ENCODE measurements at places on chromosomes 16 and 17.

DNA sequence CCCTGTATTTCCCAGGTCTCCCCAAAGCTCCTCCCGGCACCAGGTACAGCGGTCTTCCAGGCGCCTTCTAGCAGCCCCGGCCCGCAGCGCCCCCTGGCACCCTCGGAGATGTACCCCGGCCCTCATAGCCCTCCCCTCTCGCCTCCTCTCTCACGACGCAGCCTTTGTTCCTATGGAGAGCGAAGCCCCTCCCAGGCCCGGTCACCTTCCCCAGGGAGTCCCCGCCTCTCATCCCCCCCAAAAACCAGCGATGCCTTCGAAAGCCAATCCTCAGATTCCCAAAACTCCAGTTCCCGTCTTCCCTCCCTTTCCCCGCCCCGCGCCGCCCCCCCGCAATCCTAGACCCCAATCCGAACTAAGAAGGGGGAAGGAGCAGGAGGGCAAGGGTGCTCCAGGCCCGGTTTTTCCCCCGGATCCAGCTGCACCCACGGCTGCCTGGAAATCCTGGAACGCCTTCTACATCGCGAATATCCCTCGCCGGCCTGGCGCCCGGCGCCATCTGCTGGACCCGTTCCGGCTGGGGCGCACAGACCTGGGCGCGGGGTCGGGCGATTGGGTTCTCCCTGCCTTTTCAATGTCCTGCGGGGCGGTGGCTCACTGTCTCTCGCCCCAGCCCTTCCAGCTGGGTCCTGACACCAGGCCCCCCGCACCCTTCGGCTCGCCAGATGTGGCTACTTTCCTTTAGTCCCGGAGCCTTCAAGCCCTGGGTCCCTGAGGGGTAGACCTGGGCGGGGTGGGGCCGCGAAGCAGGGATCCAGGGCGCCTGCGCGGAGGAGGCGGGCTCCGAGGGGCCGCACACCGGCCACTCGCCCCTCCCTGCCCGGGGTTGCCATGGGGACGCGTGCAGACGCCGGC, at the start of gene DNAH2:
Gene DNAH2 (plus strand): TSS at position 844 of the 855 bp plus-strand sequence. CDS start 1,991 bp downstream, outside the sequence.
- peak; percentile 70 for DNase-seq

DNA sequence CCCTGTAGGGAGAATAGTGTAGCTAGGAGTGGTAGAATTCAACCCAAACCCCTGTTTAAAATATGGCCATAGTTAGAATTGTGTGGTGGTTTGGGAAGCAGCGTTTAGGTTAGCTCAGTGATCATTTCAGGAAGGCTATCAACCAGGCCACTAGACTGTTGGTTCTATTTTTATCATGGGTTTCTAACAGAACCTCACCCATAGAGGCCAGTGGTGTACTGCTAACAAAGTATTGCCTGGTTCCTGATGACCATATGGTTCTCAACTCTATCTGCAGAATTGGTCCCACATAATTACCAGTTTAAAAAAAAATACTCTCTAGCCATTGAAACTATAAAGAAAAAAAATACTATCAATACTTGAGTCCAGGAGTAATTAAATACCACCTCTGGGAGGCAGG, 70.5 kb upstream of the RASL10B start:
- no peak for DNase-seq

DNA sequence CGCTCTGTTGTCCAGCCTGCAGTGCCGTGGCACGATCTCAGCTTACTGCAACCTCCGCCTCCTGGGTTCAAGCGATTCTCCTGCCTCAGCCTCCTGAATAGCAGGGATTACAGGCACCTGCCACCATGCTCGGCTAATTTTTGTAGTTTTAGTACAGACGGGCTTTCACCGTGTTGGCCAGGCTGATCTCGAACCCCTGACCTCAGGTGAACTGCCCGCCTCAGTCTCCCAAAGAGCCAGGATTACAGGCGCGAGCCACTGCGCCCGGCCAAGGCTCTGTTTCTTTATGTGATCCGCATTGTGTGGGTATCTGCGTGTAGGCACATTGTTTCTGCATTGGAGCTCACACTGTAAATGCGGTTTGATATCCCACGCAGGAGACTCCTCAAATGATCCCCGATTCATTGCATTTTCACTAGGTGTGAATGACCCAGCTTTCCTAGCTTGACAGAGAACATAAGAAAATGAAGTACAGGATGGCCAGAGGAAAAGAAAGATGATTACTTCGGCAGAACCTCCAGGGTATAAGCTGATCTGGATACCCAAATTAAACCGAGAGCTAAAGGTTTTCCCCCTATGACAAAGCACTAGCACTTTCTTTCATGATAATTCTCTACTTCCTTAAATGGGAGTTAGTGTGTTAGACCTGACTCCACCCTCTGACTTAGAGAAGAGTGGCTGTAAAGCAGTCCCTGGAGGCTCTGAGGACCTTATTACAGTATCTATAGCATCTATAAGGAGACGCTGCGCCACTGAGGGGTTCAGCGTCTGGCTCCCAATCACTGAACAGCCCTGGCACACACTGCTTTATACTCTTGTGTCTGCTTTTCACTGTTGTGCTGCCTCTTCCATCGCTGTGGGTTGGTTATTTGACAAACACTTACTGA, 17.3 kb downstream of the COTL1 start:
- DNase-seq, result peak; percentile 82

DNA sequence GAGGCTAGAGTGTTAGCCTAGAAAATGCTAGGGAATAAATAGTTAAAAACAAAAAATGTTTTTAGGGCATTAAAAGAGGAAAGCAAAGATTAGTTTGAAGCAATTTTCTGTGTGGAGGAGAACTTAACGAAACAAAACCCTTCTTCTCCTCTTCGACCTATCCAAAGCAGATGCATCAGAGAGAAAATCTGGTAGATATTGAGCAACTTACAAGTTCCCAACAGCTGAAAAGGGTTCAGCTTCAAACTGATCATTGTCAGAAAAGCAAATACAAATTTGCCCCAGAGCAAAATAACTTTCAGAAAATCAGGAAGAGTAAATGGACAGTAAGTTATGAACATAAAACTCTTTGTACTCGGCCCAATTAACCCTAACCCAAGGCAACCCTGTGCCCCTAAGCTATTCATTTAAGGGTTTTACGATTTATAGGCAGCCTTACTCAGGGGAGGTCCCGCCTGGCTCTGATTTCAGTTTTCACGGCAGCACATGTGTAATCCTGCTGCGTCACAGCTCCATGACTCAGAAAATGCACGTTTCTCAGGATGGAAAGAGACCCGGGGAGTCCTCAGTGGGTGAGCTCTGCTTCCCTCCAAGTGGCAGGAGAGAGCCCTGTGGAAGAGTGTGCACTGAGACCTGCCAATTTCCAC, 405.7 kb upstream of the SALL1 start:
- DNase-seq, result no peak

DNA sequence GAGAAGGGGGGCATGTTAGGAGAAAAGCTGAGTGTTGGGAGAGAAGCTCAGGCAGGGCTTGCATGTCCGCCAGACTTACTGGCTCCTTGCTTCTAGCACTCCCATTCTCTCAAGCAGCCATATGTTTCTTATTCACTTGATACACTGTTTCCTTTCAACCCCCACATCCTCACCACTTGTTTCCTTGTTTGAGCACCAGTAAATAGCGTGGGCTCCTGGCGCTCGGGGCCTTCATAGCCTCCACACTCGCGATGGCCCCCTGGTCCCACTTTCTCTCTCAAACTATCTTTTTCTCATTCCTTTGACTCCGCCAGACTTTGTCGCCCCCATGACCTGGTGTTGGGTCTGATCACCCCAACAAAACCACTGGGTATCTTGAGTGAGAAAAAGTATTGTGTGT, 16.6 kb downstream of the ATP5PD start:
- no peak for DNase-seq

- DNase-seq, result no peak
These were observed 544.6 kb downstream of the CDH13 start for GRCh38 chr16:83171396-83171795.

GRCh38 chr17:7248796-7249195, 2.7 kb downstream of the CTDNEP1 start:
- DNase-seq, result no peak

- DNase-seq, result no peak
These were observed 18.0 kb downstream of the PIK3R6 start for GRCh38 chr17:8849311-8850041.

DNA sequence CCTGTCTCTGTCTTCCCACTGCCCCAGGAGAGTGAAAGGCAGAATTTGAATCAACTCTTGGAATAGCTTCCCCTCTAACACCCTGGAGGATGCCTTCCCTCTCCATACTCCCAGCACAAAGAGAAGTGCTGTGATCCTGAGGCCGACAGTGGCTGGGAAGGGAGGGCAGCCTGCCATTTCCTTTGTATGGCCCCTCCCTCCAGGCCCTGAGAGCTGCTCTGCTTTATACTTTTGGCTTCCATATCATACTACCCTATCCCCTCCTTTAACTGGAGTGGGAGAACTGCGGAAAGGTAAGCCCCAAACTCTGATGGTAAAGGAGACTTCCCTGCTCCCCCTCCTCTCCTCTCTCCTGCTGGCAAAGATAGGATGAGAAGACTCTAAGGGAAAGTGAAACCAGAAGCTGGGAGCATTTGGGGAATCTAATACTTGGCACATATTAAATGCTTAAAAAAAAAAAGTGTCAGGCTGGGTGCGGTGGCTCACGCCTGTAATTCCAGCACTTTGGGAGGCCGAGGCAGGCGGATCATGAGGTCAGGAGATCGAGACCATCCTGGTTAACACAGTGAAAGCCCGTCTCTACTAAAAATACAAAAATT, 4.1 kb upstream of the MED24 start:
- peak; percentile 52 for DNase-seq
